ENCODE measurements at places on chromosomes 16 and 17.

DNA sequence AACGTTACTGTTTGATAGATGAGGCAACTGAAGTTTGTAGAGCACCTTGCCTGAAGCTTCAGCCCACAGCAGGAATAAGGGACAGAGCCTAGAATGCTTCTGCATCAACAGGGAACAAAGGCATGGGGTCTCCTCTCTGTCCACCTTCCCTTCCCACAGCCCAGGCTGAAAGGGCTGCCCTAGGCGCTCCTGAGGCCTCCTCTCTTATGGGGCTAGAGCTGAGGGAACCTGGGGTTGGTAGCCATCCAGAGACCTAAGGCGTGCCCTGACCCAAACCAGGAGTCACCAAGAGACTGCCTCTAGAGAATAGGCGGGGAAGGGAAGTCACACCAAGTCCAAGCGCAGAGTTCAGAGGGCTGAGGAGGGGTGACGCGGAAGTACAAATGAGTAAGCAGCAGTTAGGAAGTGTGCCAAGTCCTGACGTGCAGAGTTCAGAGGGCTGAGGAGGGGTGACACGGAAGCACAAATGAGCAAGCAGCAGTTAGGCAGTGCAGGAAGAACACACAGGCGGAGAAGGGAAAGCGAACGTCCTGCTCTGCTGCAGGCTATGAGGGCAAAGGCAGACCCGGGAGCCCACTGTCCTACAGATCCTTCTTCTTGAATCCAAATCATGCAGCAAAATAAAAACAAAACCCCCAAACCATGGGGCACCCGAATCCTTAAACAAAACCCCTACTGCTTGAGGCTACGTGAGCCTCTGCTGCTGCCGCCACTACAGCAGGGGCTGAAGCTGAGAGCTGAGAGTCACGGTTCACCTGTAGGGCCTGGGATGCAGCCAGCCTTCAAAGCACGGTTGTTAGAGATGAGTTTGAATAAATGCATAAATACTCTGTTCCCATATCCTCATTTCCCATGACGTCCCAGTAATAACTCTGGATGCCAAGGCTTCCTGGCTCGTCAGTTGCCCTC is 2.7 kb upstream of the SPG7 start:
- peak; percentile 85 for DNase-seq

GRCh38 chr16:23080329-23080728 is 68.9 kb downstream of the USP31 start:
- DNase-seq, result no peak

GRCh38 chr16:10085078-10085798 is 97.0 kb downstream of the GRIN2A start:
- no peak for DNase-seq

GRCh38 chr17:44887971-44888954 is 11.0 kb downstream of the EFTUD2 start:
- no peak for DNase-seq

GRCh38 chr16:78638371-78638770 is 538.9 kb downstream of the WWOX start:
- no peak for DNase-seq

GRCh38 chr17:13594762-13595598 is 6.7 kb downstream of the HS3ST3A1 start:
- peak; percentile 78 for DNase-seq

GRCh38 chr17:82507631-82508175 is 11.8 kb upstream of the FOXK2 start:
- no peak for DNase-seq

GRCh38 chr16:65120831-65121721 is 787 bp downstream of the CDH11 start:
- DNase-seq, result peak; percentile 41
